Urothelium cell line (cell line): ENCODE measurements at places on chromosomes 5 and 9.
A peak's percentile ranks its signal among the peaks of the same experiment; 100 is the strongest.

DNA sequence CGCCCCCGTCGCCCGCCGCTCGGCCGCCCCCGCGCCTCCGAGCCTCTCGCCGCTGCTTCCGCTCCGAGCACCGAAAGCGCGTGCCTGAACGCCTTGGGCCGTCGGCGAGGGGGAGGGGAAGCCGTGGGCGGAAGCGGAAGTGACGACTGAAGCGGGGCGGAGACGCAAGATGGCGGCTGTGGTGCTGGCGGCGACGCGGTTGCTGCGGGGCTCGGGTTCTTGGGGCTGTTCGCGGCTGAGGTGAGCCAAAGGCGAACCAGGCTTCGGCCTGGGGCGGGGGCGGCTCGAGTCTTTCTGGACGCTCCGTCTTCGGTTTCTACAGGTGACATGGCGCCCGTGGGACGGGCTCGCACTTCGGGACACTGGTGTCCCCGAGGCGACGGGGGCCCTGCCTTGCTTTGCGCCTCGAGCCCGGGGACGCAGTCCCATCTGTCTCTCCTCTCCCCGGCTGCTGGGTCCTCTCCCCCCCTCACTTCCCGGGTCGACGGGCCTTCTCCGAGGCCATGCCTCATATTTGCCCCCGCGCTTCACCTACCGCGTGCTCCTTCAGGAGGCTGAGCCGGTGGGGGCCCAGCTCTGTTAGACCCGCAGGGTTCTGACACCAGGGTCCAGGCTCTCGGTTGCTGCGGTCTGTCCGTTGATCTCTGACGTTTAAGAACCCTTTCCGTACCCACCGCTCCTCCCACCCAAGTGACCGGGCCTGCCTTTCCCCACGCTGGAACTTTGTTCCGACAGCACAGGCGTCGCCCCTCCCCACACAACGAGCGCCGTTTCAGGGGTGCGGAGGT, at the start of the genes ENTR1 and PMPCA:
ENTR1 (minus strand) TSS at position 115 of the 788 bp plus-strand sequence. CDS start 217 bp downstream, outside the sequence.
PMPCA (plus strand) TSS at position 159 of the 788 bp plus-strand sequence; CDS start at position 170, 11 bp downstream.
- DNase-seq: peak; percentile 96

GRCh38 chr5:39273314-39273954, 54.1 kb upstream of the FYB1 start:
- no peak for DNase-seq

GRCh38 chr5:143646961-143647360, 165.0 kb upstream of the HMHB1 start:
- no peak for DNase-seq

DNA sequence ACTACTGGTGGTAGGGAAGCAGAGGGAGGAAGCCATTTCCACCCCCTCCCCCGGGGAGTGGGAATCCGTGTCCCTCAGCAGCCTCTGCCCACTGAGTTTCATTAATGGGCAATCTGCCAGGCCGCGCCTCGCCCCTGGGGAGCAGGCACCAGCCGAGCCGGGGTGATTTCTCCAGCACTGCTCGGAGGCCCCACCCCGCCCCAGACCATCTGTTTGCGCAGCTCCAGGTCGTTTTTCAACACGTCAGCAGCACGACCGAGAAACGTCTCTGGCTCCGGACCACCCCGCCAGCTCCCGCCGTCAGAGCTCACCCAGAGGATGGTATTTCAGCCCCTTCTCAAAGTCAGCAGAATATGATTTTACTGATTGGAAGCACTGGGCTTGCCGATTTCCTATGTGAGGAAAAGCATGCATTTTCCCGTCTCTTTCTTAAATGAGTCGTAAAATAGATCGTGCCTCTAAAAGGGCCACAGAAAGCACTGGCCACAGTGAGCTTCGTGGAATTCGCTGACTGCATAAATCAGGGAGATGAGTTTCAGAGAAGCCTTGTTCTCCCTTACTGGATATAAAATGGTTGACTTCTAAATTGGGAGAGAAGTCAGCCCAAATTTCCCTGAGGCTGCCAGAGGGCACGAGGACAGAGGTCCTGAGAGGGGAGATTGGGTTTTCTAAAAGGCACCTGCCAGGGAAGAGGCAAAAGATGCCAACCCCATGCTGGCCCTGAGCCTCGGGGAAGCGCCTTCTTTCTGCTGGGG, 47.0 kb downstream of the OLFM1 start:
- no peak for DNase-seq

DNA sequence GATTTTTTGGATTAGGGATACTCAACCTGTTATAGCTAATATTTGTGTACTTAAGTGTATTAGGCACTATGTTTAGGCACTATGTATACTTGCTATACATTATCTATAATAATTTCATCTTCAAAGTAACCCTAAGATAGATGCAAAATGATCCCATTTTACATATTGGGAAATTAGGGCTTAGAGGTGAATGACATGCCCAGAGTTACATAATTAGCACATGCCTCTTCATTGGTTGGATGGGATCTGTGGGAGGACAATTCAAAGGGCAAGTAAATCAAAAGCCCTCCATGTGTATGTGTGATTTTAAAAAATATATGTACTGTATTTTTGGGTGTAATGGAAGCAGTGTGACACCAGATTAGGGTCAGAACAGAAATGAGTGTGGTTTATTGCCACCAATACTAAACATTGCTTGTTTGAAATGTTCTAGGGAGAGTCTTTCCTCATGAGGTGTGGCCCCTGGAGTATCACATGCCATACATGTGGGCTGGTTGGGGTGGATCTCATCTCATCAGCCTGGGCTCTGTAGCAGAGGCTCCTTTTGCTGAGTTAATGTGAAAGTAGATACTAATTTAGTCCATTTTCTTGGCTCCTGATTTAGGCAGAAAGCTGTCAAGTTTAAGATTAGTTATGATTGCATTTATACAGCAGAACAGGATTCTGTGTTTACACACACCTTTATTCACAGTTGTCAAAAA, 5.5 kb downstream of the C9orf85 start:
- DNase-seq: no peak

- DNase-seq: peak; percentile 20
Measured at GRCh38 chr9:117189121-117189520, 225.7 kb downstream of the ASTN2 start.

- DNase-seq: peak; percentile 15
Measured at GRCh38 chr9:98010445-98010844, 27.3 kb downstream of the ANP32B start.

DNA sequence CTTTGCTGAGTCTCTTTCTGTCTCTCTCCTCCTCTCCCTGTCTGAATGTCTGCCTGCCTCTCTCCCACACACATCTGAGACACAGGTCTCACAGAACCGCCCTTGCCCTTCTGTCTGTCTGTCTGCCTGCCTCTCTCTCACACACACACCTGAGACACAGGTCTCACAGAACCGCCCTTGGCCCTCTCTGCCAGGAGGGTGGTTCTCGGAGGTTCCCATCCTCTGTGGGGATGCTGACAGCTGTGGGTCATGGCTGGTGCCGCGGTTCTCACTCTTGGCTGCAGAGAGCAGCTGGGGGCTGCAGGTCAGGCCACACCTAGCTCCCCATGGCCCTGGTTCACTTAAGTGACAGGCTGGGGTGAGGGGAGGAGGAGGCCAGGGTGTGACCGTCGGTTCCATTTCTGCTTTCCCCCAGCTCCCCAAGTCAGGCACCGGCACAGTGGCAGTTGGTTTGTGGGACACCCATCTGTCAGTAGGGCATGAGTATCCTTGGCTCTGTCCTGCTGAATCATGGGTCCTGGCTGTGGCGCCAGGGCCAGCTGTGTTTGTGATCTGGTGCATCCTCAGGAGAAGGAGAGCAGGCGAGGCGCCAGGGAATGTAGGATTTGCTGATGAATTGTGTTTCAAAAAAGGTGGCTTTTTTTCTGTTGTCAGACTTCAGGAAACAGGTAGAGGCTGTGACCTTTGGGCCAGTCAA, 42.3 kb upstream of the CLPTM1L start:
- DNase-seq: no peak

- DNase-seq: no peak
Measured at GRCh38 chr9:14300588-14300987, 13.4 kb downstream of the NFIB start.

- DNase-seq: no peak
Measured at GRCh38 chr9:133476036-133476931, 2.6 kb downstream of the SLC2A6 start.

DNA sequence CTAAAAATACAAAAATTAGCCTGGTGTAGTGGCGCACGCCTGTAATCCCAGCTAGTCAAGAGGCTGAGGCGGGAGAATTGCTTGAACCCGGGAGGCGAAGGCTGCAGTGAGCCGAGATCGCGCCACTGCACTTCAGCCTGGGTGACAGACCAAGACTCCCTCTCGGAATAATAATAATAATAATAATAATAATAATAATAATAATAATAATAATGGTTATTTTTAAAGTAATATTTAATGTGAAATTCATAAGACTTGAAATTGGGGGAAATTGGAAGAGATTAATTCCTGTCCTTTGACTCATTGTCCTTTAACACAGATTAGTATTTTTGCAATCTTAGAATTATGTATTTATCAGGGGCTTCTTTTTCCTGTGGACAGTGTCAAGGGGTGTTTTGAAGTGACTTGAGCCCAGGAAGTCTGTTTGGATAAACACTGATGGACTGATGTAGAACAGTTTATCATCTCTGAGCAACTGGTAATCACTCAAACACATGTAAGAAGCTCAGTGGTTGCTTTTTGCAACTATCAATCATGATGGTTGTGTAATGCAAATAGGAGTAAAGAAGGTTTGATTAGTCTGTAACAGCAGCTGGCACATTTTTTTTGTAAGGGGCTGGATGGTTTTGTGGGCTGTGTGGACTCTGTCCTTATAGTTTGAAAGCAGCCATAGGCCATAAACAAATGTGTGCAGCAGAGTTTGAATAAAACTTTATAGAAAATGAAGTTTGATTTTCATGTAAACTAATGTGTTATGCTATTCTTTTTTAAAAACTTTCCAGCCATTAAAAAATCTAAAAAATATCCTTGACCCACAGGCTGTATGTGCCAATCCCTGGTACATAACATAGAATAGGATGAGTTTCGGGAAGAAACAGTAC, 93.5 kb downstream of the F2RL2 start:
- DNase-seq: no peak

- DNase-seq: no peak
Measured at GRCh38 chr5:63220244-63220643, 641.6 kb downstream of the LRRC70 start.

DNA sequence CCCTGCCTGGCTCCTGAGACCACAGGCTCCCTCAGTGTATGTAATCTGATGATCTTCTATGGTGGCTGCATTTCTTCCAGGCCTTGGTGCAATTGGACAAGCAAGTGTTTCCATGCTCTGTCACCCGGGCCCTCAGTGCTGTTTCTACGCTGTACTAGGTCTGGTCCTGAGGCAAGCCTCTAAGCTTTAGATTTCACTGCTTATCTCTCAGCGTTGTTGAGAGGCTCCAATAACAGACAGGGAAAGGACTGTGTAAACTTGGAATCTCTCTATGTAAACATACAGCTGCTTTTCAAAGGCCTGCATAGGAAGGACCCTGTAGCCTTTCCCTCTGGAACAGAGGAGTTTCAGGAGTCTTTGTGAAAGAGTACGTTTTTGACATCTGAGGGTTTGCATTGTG, 38.6 kb upstream of the NFIB start:
- no peak for DNase-seq

DNA sequence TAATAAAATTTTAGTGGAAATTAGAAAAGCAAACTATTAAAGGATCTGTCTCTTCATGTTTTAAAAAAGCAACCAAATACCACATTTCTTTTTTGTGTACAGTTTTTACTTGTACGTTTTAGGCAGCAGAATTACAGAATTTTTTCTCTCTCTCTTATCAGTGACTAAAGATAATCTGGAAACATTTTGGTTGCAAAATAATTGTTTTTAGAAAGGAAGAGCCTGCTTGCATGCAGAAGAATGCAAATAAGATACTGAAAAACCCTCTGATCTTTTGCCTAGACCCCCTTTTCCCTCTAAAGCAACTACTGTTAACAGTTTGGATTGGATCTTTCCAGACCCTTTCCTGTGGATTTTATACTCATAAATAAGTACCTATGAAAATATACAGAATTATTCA, 75.9 kb upstream of the SGCD start:
- DNase-seq: no peak

- DNase-seq: no peak
Measured at GRCh38 chr5:120610145-120610544, 146.0 kb downstream of the PRR16 start.

DNA sequence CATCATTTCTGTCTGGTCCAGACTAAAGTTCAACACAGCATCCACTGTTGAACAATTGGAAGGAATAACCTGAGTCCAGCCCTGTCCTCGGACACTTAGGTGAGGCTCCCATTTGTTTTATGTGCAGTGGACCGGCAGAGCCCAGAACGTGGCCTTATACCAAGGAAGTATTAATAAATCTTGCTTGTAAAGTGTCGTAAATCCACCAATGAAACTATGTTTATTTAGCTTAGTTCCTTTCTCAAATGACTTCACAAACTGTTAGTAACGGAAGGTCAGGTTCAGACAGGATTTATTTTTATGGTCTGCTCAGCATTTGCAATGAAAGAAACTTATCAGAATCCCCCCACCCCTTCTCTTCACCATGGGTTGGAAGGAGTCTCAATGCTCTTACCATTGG, 149.5 kb downstream of the PCSK1 start:
- DNase-seq: no peak

GRCh38 chr9:98108531-98109031, 10.4 kb downstream of the TRIM14 start:
- DNase-seq: no peak

DNA sequence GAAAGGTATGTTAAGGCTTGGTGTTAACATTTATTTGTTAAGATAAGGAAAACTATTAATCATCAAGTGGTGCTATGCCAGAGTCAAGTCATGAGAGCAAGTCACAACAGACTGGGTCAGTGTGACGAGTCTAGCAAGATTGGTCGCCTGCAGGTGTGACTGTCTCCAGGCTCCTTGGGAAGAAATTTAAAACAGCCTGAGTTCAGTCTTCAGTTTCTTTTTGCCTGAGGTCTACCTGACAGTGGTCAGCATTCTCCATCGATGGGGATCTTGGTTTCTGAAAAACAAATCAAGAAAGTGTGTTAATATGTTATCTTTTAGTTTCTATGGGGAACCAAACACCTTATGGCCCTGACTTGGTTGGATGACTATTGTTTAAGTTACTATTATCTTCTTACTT, 56.3 kb downstream of the CETN3 start:
- DNase-seq: no peak

GRCh38 chr5:38736089-38736488, 109.7 kb upstream of the OSMR start:
- DNase-seq: no peak

DNA sequence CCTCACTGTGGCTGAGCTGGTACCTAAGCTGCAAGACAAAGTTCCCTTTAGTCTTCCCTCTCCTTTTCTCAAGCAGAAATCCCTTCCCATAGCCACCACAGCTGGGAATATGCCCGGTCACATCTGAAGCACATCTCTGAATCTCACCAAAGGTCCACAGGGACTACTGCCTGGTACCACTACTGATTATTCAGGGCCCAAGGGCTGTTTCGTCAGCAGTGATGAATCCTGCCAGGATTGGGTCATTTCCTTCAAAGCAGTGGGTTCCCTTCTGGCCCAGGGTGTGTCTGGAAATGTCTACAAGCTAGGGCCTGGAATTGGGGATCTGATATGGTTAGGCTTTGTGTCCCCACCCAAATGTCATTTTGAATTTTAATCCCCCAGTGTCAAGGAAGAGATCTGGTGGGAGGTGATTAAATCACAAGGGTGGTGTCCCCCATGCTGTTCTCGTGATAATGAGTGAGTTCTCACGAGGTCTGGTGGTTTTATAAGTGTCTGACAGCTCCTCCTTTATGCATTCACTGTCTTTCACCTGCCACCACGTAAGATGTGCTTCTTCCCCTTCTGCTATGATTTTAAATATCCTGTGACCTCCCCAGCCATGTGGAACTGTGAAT, 83.2 kb upstream of the FST start:
- no peak for DNase-seq

GRCh38 chr5:158874343-158874742, 225.4 kb downstream of the EBF1 start:
- no peak for DNase-seq

GRCh38 chr9:91347377-91347776, 14.3 kb downstream of the AUH start:
- no peak for DNase-seq

- DNase-seq: no peak
Measured at GRCh38 chr9:95090023-95090791, 227.3 kb downstream of the FANCC start.
